ENCODE measurements at places on chromosomes 5 and 9.
A peak's percentile ranks its signal among the peaks of the same experiment; 100 is the strongest.

DNA sequence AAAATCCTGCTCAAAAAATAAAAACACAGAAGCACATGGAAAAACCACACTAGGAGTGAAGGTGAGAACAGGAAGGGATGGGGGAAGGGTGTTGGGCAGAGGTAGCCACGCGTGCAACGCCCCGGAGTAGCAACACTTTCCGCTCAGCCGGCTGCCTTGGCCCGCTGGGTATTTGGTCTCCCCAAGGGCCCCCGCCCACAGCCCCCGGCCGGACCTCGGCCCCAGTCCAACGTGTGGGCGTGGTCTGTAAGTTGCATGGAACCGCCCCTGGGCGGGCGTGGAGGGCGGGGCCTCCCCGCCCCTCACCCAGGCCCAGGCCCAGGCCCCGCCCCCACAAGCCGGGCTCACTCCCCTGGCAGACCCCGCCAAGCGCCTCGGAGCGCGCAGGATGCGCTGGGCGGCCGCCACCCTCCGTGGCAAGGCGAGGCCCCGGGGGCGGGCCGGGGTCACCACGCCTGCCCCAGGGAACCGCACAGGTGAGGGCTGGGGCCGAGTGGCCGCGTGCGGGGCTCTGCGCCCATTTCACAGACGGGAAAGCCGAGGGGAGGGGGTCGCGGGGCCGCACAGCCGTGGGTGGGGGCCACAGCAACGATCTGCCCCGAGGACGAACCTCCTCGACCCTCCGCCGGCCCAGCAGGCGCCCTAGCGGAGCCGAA is at the start of gene SUSD3:
SUSD3 (plus strand) TSS at position 347 of the 656 bp plus-strand sequence; CDS start at position 389, 42 bp downstream.
- DNase-seq: peak; percentile 53

- DNase-seq: no peak
Observed at GRCh38 chr5:132764051-132764450, 13.0 kb downstream of the SEPTIN8 start.

DNA sequence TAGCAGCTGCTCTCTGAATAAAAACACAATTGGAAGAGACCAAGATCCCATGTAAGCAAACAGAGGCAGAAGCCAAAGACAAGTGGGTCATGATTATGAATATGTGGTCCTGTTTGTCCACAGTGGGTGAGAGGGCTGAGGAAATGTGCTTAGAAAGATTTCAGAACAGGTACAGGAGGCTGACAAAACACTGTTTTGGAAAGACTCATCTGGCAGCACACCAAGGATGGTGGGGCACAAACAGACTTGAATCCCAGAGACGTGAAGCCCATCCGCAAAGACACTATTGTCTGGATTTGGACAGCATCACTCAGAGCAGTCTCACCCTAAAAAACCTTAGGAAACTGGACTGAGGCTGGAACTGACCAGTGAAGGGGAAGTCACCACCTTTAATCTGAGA is 85.0 kb downstream of the ADRB2 start:
- DNase-seq: no peak

- no peak for DNase-seq
Observed at GRCh38 chr9:8838136-8838535, 1038.6 kb upstream of the DMAC1 start.

DNA sequence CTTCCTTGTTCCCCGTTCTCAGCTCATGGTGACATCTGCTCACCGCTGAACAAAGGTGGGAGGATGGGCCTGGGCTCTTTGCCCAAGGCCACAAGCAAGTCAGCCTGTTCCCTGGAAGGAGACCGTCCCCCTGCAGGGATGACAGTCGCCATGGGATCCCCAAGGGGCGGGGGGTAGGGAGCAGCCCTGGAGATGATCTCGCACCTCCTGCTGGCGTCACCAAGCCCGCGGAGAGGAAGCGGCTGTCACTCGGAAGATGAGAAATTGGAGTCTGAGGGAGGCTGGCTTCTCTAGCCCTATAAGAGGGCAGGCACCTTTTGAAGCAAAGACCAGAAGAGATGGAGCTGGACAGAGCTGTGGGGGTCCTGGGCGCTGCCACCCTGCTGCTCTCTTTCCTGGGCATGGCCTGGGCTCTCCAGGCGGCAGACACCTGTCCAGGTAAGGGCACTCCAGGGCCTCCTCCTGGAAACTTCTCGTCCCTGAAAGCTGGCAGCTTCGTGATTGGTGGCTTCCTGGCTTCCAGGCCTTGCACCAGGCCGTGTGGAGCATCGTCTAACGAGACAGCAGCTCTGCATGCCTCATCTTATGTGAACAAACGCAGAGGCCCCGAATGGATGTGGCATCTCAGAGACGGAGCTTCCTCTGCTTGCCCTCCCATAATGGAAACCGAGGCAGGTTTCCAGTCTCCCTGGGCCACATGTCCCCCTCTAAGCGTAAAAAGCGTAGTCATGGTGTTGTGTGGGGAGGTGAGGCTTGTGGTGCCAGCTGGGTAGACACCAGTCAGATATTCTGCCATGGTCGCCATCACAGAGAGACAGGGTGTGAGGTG is at the start of gene FCN2:
FCN2 (plus strand) TSS at position 327 of the 829 bp plus-strand sequence; CDS start at position 339, 12 bp downstream.
- DNase-seq: no peak

- no peak for DNase-seq
Observed at GRCh38 chr9:134187110-134187531, 22.8 kb upstream of the RNU6ATAC start.

GRCh38 chr9:133758228-133758627 is 20.1 kb upstream of the SARDH start:
- DNase-seq: no peak

DNA sequence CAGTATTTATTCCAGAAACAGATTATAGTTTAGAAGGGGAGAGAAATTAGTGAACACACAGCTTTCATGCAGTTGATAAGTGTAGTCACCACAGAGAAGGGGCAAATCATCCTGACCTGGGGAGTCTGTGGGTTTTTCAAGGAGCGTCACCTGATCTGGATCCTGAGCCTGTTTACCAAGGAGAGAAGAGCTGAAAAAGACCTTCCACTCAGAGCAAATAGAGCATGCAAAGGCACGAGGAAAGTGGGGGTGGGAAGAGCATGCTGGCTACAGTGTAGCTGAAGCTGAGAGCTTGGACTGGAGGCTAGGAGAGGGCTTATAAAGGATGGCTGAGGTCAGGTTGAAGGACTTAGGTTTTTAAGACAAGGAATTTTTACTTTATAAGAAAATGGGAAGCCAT is 30.4 kb downstream of the ACO1 start:
- DNase-seq: no peak

DNA sequence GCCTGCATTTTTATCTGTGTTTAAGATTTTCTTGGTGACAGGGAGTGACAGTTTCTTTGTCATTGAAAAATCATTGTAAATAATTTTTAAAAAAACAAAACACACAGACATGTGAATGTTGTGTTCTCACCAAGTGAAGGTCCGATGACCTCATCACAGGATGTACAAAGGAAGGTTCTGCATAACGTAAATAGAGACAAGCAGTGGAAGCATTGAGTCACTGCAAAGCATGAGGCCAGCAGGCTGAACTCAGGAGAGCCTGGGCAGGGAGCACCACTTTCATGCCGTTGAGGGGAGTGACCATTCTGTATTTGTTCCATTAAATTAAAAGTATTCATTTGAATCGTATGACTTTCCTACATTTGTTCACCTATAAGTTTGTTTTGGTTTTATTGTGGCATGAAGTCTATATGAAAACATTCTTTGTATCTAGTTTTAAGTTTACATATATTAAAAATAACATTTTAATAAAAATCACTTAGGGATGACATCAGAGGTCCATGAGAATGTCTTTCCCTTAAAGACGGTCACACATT is 70.4 kb upstream of the TLE1 start:
- no peak for DNase-seq

- DNase-seq: no peak
Observed at GRCh38 chr5:83844449-83845068, 123.9 kb upstream of the HAPLN1 start.

DNA sequence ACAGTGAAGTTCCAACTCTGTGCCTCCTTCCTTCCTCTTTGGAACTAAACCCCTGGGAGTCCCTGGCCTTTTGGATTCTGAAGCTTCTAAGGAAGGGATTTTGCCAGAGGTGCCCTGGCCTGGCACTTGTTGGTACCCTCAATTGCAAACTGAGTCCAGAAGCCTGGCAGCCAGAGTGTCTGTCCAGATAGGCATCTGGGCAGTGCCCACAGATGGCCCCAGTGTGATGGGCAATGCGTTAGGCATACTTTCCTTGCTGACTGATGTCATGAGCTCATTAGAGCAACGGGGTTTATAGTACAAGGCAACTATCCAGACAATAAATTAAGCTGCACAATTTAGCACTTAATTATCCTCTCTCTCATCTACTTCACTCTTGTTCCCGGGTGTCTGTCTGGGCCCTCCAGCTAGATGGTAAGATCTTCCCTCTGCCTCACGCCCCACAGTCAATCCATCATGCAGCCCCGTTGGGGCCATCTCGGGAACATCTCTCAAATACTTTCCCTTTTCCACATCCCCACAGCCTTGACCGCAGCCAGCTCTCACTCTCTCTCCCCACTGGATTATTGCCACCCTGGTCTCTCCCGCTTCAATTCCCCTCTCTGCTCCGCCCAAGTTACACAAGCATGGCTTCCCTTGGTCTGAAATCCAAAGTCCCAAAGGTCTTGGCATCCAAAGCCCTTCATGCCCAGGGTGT is 157.5 kb upstream of the SMIM23 start:
- no peak for DNase-seq

- DNase-seq: no peak
Observed at GRCh38 chr9:18382243-18382642, 91.7 kb upstream of the ADAMTSL1 start.

GRCh38 chr5:135850231-135850630 is 15.8 kb downstream of the SLC25A48 start:
- DNase-seq: no peak

DNA sequence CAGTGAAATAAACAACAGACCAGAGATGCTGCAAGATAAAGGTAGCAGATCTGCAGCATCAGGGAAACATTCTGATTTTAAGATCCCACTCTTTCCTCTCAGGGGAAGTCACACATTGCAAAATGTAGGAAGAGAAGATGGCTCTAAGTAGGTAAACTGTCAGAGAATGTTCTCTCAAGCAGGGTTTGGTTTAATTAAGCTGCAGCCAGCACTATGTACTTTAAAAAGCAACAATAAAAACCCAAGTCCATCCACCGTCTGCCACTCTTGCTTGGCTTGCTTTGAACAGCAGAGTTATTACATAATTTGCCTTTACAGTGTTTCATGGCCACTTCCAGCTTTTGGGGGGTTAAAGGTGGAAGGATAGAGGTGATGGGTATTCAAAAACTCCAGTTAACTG is 343.2 kb upstream of the DAP start:
- no peak for DNase-seq

GRCh38 chr5:66894480-66895240 is 298.5 kb downstream of the MAST4 start:
- no peak for DNase-seq

DNA sequence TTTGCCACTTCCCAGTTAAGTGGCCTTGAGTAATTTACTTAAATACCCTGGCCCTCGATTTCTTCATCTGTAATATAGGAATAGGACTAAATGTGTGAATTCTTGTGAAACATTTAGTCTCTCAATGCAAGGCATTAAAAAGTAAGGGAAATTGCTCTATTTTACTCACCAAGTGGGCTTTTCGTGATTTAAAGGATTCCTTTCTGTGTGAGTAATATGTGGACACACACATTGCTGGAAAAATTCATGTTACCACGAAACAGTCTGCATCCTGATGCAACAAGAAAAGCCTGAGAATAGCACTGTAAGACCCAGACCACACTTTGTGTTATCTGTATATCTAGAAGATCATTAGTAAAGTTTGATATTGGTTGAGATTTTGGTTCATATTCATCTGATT is 1243.0 kb upstream of the CDH9 start:
- DNase-seq: no peak

GRCh38 chr9:125415583-125416460 is 154.2 kb downstream of the GAPVD1 start:
- no peak for DNase-seq

GRCh38 chr5:149268928-149269557 is 2.6 kb upstream of the AFAP1L1 start:
- no peak for DNase-seq

GRCh38 chr9:138043411-138044345 is 166.1 kb downstream of the CACNA1B start:
- DNase-seq: no peak

DNA sequence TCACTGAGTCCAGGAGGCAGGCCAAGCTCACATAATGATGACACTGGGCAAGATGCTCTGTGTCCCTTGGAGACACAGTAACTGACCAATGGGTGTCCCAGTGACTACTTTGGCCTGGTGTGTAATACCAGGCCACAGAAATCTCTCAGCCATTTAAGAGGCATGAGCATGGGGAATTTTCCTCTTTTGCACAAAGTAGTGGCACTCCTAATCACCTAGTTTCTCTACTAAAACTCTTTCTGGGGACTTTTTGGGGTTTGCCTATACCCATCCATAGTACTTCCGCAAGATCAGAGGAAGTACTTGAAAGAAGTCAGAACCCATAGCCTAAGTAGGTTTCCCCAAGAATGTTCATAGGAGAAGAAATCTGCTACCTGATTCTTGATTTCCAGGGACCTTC is 161.9 kb downstream of the ARSB start:
- no peak for DNase-seq

GRCh38 chr5:92435781-92436180 is 1052.7 kb upstream of the ARRDC3 start:
- DNase-seq: no peak

DNA sequence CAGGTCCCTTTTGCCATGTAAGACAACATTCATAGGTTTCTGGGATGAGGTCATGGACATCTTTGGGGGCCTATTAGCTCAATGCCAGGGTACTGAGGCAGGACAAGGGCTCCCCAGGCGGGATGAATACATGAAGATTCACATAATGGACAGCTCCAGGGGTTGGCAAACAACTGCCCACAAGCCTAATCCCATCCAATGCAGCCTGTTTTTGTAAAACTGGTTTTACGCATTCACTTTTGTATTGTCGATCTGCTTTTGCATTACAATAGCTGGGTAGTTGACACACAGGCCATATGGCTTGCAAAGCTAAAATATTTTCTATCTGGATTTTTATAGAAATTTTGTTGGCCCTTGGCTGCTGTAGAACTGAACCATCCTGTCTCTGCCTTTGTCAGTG is 248.5 kb upstream of the PANK3 start:
- DNase-seq: no peak

DNA sequence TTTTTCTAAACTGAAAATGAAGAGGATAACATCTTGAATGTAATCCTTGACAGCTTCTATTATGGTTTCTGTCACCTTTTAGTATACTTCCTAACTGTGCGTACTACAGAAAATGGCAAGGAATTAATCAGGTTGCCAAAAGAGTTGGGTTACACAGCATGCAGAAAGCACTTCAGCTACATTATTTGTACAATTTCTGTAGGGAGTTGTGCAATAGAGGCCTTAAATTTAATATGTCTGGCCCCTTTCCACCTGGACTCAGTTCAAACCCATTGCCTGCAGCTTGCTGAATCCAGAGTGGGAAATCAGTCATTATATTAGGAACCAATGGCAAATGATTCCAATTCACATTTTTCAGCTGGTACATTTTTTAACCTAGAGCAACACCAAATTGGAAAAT is 549.7 kb downstream of the CSNK1G3 start:
- no peak for DNase-seq

GRCh38 chr9:37922363-37923117 is 18.6 kb upstream of the SLC25A51 start:
- no peak for DNase-seq

GRCh38 chr9:21904776-21905175 is 89.4 kb downstream of the CDKN2A start:
- no peak for DNase-seq

Data from stimulated activated CD8-positive, alpha-beta memory T cell treated with anti-CD3 and anti-CD28 coated beads, Interleukin-15, amount 100 ng/mL, for 48 hours (primary cell).